ENCODE measurements at places on chromosomes 7 and 10.

DNA sequence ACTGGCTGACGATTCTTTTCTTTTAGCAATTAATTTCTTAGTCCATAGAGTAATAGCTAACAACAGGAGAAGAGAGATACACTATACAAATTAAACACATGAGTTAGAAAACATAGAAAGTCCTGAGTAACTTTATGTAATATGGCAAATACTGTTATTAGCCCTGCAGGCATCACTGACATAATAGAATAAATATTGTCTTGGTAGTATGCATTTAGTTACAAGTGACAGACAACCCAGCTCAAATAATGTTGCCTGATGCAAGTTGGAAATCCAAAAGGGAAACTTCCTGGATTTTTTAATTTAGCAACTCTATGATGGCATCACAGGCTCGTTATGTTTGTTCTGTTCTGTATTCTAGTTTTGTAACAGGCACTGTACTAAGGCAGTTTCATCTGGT, 95.1 kb downstream of the DKK1 start:
- DNase-seq: no peak

DNA sequence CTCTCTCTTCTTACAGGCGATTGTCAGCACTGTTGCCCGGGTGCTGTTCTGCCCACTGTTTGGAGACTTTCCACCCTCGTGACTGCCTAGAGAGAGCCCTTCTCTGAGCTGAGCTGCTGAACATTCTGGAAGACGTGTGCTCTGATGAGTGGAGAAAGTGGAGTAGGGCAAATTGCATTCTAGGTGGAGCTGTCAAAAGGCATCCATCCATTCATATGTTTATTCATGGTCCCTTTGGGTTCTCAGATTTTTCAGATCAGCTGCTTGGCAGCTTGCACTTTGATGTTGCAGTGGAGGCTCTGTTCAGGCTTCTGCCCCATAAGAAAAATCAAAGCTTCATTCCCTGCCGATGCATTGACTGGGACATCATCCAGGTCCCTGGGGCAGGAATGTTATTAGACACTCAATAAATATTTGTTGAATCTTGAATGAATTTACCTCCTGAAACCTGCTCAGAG, 120.7 kb upstream of the EEPD1 start:
- DNase-seq: no peak

GRCh38 chr10:17673471-17674061, 29.6 kb downstream of the STAM start:
- peak; percentile 85 for DNase-seq

GRCh38 chr7:22296916-22297315, 60.0 kb downstream of the RAPGEF5 start:
- no peak for DNase-seq

GRCh38 chr10:4658777-4659176, 167.2 kb upstream of the AKR1E2 start:
- no peak for DNase-seq

GRCh38 chr7:674454-675410, 51.8 kb upstream of the DNAAF5 start:
- no peak for DNase-seq

GRCh38 chr10:45373576-45374349, at the start of gene ALOX5:
Gene ALOX5, plus strand, starts transcription at chr10:45374216. Its CDS starts 64 bp downstream, at chr10:45374280.
- DNase-seq: no peak

DNA sequence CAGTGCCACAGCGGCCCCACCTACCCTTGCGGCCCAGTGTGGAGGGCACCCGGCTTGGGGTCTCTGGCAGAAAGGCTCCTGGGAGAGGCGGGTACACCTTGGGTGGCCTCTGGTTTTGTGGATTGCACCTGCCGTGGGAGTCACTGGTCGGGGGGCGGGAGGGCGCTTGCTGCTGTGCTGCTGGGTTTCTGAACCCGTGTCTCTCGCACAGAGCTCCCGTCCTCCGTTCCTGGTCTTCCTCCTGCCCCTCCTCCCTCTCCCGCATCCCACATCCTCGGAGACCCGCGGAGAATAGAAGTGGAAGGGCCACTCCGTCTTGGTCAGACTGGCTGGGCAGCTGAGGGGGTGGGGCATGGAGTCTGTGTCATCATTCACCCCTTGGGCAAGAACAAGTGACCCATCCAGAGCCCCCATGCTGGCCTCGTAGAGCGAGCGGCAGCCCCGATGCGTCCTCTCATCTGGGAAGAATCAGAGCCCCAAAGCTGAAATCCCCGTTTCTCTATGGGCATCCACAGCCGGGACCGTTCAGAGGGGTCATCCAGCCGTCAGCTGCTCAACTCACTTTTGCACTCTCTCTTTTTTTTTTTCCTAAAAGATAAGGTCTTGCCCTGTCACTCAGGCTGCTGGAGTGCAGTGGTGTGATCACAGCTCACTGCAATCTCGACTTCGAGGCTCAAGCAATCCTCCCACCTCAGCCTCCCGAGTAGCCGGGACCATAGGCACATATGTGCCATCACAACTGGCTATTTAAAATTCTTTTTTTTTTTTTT, 4.0 kb downstream of the MAFK start:
- DNase-seq: no peak

- no peak for DNase-seq
Measured at GRCh38 chr7:11485636-11486035, 346.4 kb downstream of the THSD7A start.

GRCh38 chr10:131865223-131865917, 35.4 kb upstream of the PPP2R2D start:
- no peak for DNase-seq

GRCh38 chr10:125001313-125002046, 59.6 kb downstream of the ZRANB1 start:
- no peak for DNase-seq

- DNase-seq: no peak
Measured at GRCh38 chr7:43559946-43560335, 23.0 kb upstream of the STK17A start.

GRCh38 chr10:85668522-85668921, 698.1 kb downstream of the GRID1 start:
- DNase-seq: no peak

DNA sequence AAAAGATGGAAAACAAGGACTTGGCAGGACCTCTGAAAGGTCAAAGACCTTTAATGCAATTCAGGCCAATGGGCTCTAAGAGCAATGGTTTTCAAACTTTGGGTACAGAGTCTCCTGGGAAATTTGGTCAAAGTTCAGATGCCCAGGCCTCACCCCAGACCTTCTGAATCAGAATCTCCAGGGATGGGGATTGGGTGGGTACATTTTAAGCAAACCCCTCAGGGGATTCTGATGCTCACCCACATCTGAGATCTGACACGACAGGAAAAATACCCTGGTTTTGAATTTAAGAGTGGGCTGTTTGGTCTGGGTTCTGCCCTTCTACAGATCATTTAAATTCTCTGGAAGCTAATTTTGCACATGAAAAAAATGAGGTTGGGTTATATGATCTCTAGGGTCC, 214.8 kb upstream of the PLXNA4 start:
- no peak for DNase-seq

GRCh38 chr10:133069033-133069525, 18.6 kb upstream of the ADGRA1 start:
- DNase-seq: no peak

GRCh38 chr7:27096768-27097514, 1.1 kb upstream of the HOXA1 start:
- peak; percentile 59 for DNase-seq

DNA sequence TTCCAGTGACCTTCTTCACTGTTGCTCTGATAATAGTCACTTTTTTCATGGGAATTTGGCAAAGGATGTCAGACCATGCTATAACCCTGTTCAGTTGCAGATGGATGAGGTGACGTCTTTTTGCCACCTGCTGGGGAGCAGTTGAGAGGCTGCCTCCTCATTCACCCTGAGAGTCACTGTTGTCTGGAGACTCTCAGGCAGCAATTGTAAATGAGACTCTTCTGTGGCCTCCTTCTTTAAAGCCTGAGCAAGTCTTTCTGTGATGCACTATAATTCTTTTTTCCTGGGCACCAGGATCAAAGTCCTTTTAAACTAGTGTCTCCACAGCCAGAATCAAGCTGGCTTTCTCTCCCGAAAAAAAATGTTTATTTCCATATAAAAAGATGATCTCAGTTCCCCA, 345.1 kb downstream of the ARL4A start:
- no peak for DNase-seq

- no peak for DNase-seq
Measured at GRCh38 chr10:15202639-15203038, 34.1 kb upstream of the NMT2 start.

- no peak for DNase-seq
Measured at GRCh38 chr7:79854621-79855020, 280.0 kb upstream of the GNAI1 start.

DNA sequence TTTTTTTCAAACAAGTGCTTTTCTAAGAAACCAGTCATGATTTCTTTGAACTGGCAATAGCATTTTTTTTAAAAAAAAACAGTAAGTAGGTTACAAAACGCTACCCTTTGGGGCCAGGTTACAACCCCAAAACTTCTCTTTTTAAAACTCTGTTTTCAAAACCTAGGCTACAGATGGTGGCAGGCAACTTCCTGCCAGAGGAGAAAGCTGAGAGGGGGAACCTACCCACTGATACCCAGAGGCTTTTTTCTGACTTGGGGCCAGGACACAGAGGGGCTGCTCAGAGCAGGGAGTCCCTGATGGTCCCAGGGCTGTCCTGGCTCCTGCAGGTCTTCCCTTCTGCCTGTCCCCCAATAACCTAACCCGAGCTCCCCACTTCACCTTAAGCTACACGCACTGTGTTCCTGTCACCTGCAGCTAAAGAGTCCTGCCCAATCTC, 6.9 kb downstream of the STN1 start:
- DNase-seq: no peak

GRCh38 chr10:33195608-33196376, 138.7 kb downstream of the NRP1 start:
- DNase-seq: peak; percentile 82

DNA sequence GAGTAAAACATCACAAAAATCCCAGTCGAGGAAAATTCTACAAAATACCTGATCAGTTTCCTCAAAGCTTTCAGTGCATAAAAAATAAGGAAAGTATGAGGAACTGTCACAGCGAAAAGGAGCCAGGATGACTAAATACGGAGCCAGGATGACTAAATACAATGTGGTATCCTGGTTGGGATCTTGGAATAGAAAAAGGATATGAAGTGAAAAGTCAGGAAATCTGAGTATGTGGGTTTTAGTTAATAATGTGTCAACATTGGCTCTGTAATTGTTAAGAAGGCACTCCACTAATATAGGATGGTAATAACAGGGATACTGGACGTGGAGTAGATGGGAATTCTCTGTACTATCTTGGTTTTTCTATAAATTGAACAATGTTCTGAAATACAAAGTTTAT, 175.5 kb downstream of the SUGCT start:
- DNase-seq: no peak

DNA sequence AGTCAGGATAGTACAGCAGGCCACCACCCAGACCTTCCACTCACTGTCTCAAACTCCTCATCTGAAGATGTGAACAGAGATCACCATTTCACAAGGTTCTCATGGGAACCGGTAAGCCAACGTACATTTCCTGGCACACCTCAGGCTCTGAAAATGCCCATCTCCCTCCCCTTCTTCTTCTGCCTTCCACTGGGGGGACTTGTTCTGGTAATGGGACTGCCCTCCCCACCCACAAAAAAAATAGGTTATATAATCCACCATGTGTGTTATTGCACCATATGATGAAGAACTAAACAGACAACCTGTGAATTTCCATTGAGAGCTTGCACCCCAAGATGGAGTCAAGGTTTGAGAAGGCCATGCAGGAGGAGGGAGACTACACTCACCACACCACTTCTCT, 42.1 kb upstream of the IKZF1 start:
- no peak for DNase-seq

GRCh38 chr10:69864321-69864720, 62.6 kb downstream of the COL13A1 start:
- peak; percentile 95 for DNase-seq

DNA sequence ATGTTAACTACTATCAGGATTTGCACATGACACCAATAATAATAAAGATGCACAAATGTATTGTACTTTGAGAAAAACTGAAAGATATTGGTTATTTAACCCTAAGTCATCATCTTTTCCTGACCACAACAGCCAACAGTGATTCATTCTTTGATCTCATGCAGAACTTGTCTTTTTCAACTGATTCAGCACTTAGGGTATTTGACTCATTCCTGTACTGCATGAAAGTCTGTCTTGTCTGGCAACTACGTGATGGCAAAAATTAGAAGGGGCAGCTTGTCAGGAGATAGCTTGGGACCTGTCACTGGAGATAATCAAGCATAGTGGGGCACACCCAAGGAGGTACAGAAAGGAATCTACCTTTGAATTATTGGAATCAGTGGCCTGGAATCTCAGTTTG, 77.8 kb upstream of the LRRC17 start:
- DNase-seq: peak; percentile 96

- DNase-seq: no peak
Measured at GRCh38 chr7:66256281-66256680, 51.1 kb downstream of the TPST1 start.

- no peak for DNase-seq
Measured at GRCh38 chr7:70833726-70834125, 298.2 kb upstream of the GALNT17 start.

DNA sequence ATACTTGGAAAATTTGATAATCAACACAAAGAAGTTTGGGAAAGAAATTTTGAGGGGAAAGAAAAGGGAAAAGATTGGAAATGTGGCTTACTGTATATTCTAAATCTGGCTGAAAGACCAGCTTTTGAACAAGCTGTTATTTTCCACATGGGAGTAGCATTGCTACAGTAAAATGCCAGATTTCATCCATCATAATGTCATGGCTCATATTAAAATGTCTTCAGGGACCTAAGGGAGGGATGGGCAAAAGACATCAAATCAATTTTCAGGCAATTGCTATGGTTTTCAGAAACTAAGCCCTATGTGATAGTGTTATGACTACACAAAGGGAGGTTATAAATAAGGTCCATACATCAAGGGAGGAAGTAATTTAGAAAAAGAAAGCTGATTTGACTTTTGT, 1116.9 kb upstream of the CELF2 start:
- DNase-seq: no peak

DNA sequence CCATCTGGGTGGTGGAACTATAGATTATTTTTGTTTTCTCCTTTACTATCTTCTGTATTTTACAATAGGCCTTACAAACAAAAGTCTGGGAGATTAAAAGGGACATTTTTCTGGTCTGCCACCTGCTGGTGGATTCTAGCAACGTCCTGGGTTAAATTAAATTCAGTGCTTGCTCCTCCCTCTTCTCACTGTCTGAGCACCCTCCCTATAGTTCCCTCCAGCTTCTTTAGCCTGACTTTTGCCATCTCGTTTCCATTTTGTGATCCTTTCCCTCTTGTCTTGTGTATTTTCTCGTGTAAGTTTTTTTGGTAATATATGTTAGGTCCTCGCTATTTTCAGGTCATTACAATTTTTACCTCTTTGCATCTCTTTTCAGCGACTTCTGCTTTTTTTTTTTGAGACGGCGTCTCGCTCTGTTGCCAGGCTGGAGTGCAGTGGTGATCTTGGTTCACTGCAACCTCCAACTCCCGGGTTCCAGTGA, 16.1 kb downstream of the ANKRD16 start:
- peak; percentile 51 for DNase-seq

GRCh38 chr10:24251547-24251946, 42.6 kb downstream of the KIAA1217 start:
- DNase-seq: no peak

- no peak for DNase-seq
Measured at GRCh38 chr7:84786073-84786472, 400.8 kb downstream of the SEMA3D start.

- no peak for DNase-seq
Measured at GRCh38 chr7:156793334-156793733, 99.6 kb downstream of the LMBR1 start.

- DNase-seq: no peak
Measured at GRCh38 chr10:48973065-48973464, 33.4 kb upstream of the LRRC18 start.

GRCh38 chr7:51446785-51447184, 130.2 kb upstream of the COBL start:
- no peak for DNase-seq
